Activated CD8-positive, alpha-beta memory T cell treated with anti-CD3 and anti-CD28 coated beads for 1 hour (primary cell): ENCODE measurements at places on chromosomes 6 and 20.

DNA sequence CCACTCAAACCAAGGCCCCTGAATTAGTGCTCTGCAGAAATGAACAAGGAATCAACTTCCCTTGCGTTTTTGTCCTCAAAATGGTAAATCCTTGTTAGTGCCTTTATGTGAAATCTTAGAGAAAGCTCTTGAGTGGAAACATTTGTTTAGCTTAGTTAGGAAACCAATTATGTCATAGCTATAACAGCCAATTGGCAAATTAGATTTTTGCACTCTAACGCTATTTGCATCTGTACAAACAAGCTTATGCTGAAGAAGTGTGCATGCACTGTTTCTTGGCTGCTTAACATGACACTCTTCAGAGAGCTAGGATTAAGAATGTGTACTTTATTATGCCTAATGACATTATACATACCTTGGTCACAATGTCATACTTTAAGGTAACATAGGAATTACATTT, 622.6 kb upstream of the SLC35B3 start:
- no peak for DNase-seq

- no peak for DNase-seq
These were observed 496.8 kb upstream of the CITED2 start for GRCh38 chr6:139871165-139871710.

- DNase-seq: no peak
These were observed 81.8 kb downstream of the MLIP start for GRCh38 chr6:54192993-54193392.

DNA sequence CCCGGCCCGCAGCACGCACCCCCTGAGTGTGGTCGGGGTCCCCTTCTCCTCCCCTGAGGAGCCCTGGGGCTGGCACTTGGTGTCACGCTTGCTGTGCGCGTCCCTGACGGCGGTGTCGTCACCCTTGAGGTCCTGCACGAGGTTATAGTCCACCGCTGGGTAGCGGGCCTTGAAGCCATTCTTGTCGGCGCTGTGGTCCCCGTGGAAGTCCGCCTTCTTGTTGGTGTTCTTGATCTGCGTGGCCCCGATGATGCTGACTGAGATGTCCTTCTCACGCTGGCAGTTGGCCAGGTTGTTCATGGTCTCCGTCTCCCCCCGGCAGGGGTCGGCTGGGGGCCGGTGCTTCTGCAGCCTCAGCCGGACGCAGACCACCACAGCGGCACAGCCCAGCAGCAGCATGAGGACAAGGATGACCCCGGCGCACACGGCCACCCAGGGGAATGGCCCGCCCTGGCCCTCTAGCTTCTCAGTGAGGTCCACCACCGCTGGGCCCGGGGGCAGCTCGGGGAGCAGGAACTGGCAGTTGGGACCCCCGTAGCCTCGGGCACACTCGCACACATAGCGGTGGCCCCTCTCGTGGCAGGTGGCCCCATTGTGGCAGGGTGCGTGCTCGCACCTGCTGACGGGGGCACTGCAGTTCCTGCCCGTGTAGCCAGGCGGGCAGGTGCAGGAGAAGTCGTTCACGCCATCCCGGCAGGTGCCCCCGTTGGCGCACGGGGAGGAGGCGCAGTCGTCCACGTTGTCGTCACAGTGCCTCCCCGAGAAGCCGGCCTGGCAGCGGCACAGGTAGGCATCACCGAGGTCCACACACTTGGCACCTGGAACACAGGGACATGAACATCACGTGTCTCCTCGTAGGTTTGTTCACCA, 7.4 kb downstream of the DLL1 start:
- DNase-seq: no peak

- no peak for DNase-seq
These were observed 35.1 kb downstream of the RRBP1 start for GRCh38 chr20:17646961-17647301.

DNA sequence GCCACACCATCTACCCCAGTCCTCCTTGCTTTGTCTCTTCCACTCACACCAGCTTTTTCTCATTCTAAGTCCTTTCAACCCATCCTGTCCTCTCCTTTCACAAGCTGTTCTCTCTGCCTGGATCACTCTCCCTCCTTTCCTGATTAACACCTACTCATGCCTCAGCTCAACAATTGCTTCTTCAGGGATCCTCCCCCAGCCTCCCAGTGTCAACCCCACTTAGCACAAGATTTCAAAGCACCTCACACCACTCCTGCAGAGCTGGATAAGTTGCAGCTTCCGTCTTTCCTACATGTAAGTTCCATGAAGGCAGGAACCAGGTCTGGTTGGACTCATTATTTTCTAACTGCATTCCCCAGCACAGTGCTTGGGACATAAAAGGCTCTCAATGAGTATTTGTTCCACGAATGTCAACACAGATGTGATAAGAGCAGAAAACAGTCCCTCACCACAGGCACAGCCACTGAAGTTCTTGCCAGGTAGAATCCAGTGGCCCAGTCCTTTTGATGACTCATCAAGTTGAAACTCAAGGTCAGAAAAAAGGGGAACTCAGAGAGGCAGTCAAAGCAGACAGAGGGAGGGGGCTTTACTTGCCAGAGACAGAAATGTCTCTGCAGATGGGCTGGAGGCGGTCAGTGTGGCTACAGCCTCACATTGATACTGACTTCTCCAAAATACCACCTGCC, 193.4 kb upstream of the PRDM1 start:
- no peak for DNase-seq

GRCh38 chr6:130996635-130997034, 66.4 kb downstream of the EPB41L2 start:
- DNase-seq: no peak

DNA sequence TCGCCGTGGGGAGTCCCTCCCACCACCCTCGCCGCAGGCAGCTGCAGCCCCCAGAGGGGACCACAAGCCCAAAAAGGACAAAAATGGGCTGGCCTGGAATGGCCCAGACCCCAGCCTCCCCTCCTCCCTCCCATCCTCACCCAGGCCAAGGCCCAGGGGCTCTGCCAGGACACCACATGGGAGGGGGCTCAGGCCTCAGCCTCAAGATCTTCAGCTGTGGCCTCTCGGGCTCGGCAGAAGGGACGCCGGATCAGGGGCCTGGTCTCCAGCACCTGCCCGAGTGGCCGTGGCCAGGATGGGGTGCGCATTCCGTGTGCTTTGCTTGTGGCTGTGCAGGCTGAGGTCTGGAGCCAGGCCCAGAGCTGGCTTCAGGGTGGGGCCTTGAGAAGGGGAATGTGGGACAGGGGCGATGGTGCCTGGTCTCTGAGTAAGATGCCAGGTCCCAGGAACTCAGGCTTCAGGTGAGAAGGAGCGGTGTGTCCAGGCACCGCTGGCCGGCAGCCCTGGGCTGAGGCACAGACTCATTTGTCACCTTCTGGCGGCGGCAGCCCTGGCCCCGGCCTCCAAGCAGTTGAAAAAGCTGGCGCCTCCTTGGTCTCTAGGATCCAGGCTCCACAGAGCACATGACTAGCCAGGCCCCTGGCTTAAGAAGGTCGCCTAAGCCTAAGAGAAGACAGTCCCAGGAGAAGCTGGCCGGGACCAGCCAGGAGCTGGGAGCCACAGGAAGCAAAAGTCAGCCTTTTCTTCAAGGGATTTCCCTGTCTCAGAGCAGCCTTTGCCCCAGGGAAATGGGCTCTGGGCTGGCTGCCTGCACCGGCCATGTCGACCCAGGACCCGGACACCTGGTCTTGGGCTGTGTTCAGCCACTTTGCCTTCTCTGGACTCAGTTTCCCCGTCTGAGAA, 35.2 kb upstream of the MRGBP start:
- DNase-seq: no peak

GRCh38 chr20:32819992-32820697, 391 bp downstream of the MAPRE1 start:
- DNase-seq: peak; percentile 26

DNA sequence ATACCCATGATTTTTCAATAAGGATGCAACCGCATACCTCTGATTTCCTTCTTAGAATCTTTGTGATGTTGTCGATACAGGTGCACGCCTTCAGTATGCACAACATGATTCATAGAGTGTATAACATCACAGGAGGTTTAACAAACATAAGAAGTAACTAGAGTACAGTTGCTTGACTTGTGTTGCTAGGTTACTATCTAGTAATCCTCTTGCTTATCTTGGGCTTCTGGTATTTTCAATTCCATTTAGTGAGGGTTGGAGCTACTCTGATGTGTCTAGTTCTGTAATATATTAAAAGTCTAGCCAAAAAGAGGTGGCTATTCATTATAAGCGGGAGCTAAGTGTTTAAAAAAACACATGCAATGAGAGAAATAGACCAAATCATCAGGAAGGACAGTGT, 85.5 kb upstream of the TENT5A start:
- no peak for DNase-seq

DNA sequence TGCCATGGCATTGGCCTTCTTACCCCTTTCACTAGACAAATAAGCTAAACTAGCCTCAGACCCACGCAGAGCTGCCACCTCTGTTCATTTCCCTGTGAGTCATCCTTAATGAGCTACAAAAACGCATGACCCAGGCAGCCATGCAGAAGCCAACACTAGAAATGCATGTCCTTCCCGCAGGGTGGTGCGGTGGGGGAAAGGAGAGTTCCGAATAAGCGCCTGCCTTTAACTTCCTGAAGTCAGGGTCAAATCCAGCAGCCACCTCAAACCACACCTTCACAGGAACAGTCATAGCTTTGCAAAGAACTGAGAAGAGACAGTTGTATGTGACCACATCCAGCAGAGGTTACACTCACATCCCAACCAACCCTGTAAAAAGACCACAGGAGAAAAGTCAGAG, 40.4 kb downstream of the IRF4 start:
- DNase-seq: no peak

- no peak for DNase-seq
These were observed 51.7 kb downstream of the MYH7B start for GRCh38 chr20:35007413-35007812.

GRCh38 chr6:36999061-36999750, 6.2 kb upstream of the FGD2 start:
- DNase-seq: no peak

GRCh38 chr6:157054531-157054979, 268.8 kb downstream of the TMEM242 start:
- DNase-seq: peak; percentile 9

- no peak for DNase-seq
These were observed 20.3 kb downstream of the CCDC170 start for GRCh38 chr6:151514000-151514730.

DNA sequence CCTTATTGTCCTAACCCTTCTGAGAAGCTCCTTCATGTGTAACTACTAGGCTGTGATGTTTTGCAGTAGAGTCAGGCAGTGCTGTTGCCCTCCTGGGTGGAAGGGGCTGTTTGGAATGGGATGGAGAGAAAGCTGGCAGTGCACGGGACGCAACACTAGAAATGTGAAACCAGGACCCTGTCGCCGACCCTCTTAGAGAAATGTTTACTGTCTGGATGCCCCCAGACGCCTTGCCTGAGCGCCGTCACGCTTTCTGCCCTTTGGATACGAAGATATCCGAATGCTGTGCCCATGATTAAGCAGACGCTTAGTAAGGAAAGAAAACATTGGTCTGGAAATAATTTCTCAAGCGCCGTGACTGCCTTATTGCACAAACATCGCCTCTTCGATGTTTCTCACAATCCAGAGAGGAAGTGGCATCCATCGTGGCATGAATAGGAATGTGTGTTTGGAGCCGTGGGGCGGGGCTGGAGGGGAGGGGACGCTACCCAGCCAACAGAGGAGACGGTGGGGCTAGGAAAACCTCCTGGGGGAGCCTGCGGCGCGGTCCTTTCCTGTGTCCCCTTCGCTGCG, 661 bp upstream of the PPP1R14C start:
- no peak for DNase-seq

DNA sequence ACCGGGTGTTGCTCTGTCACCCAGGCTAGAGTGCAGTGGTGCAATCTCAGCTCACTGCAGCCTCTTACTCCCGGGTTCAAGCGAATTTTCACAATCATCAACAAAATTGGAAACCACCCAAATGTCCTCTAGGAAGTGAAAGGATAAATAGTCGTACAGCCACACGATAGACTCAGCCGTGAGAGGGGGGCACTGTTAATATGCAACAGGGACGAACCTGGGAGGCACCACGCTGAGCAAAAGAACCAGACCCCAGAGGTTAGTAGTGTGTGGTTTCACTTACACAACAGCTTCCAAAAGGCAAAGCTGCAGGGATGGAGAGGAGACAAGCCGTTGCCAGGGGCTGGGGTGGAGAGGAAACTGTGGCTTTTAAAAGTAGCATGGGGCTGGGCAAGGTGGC, 30.1 kb upstream of the NTSR1 start:
- no peak for DNase-seq

GRCh38 chr6:24596717-24597116, 49.3 kb downstream of the KIAA0319 start:
- DNase-seq: no peak

GRCh38 chr20:17676942-17677341, 5.1 kb downstream of the RRBP1 start:
- DNase-seq: no peak

DNA sequence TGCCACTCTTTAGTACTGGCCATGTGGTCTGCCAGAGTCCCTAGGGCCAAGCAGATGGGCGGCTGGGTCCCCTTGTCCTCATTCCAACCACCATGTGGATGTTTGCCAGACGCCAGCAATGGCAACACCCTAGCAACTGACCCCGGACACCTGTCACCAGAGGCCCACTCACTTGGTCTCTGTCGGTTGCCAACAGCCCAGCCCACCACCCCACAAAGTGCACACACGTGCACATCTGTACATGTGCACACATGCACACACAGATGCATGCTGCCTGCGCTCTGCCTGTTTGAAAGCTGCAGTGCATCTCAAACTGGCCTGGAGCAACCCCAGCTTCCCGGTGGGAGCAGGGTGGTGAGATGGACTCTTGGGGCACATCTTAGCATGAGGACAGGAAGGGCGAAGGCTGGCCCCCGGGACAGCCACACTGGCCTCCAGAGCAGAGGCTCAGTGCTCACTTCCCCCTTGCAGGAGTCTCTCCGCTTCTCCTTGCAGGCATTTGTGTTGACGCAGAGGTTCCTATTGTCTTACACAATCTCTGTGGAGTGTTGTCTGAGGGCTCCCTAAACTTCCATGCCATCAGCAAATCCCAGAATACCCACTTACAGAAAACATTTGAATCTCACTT, 54.0 kb downstream of the PSMG4 start:
- DNase-seq: no peak

- no peak for DNase-seq
These were observed 64.1 kb downstream of the C6orf118 start for GRCh38 chr6:165245287-165245686.

- DNase-seq: no peak
These were observed 42.0 kb upstream of the KCNQ5 start for GRCh38 chr6:72579865-72580264.

GRCh38 chr6:47076422-47077344, 34.6 kb upstream of the ADGRF1 start:
- DNase-seq: no peak

DNA sequence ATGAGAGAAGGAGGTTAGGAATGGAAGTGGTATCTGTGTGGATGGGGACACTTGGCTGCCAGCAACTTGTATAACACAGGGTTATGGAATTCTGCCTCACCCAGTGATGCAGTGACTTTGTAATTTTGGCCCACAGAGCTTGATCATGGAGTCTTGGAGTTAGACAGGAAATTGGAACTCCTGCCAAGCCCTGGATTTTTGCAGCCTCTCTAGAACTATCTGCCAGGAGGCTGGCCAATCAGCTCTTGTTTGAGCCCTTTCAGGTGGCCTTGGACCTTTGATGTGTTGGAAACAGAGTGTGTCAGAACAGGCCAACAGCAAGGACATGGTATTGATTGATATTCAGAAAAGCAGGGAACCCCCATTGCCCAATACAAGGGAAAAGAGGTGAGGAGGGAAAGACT, 157.7 kb upstream of the GGTLC1 start:
- no peak for DNase-seq

- DNase-seq: no peak
These were observed 27.0 kb upstream of the ANKEF1 start for GRCh38 chr20:10007747-10008146.
